ENCODE measurements at places on chromosomes 6 and 20.

- no peak for DNase-seq
These were observed 474.1 kb upstream of the BTBD3 start for GRCh38 chr20:11443382-11444119.

DNA sequence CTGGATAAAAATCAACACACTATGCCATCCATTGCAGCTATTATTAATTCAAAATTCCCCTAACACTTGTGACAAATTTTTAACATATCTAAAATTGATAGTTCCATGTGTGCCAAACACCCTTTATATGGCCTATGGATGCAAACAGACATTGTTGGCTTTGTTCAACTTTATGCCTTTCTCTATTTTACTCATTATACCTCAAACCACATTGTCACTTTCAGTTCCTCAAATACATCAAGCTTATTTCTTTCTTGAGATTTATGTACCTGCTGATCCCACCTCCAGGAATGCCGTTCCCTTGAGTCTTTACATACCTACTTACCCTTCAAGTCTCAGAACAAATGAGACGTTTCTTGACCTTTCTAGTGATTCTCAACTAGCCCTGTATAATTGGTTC lies 193.5 kb upstream of the PLN start:
- DNase-seq = no peak

DNA sequence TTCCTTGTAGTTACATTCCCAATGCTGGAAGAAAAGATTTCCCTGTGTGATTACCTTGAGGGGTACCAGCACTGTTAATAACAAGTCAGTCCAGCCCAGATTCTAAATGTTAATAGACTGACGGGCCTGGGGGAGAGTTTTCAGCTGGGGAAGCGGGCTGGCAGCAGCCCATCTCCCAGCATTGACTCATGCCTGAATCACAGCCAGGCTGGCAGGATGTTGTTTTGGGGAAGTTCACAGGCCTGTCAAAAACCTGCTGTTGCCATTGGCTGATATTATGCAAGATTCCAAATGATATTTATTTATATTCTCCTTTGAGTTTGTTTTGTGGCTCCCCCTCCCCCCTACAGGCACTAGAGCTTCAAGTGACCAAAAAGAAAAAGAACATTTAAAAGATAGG lies 213.9 kb upstream of the CNR1 start:
- DNase-seq = no peak

DNA sequence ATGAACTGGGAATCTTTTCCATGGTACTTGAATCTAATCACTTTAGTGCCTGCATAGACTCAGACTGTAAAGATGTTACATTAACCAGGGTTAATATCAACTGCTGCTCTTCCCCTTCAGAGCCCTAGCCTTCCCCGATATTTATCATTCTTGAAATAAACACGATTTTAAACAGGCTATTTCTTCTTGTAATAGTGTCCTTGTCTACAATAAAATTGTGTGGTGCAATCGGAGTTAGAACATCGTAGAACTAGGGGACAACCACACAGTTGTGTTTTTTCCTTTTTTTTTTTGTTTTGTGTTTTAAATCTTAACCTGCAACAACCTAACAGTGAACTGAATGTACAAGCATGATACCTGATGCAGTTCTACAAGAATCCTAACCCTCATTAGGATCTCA lies 4.5 kb downstream of the GJA1 start:
- no peak for DNase-seq

DNA sequence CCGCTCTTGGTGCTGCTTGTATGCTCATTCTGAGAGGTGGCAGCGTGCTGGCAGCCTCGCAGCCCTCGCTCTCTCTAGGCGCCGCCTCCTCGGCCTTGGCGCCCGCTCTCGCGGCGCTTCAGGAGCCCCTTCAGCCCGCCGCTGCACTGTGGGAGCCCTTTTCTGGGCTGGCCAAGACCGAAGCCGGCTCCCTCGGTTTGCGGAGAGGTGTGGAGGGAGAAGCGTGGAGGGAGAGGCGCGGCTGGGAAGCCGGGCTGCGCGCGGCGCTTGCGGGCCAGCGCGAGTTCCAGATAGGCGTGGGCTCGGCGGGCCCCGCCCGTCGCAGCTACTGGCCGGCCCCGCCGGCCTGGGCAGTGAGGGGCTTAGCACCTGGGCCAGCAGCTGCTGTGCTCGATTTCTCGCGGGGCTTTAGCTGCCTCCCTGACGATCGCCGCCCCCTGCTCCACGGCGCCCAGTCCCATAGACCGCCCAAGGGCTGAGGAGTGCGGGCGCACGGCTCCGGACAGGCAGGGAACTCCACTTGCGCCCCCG lies 19.5 kb upstream of the FAM8A1 start:
- DNase-seq = no peak
